ENCODE measurements at places on chromosomes 7 and 10.

- ATAC-seq = peak; percentile 19
These were observed 81.8 kb downstream of the PLCE1 start for GRCh38 chr10:94075506-94075905.

DNA sequence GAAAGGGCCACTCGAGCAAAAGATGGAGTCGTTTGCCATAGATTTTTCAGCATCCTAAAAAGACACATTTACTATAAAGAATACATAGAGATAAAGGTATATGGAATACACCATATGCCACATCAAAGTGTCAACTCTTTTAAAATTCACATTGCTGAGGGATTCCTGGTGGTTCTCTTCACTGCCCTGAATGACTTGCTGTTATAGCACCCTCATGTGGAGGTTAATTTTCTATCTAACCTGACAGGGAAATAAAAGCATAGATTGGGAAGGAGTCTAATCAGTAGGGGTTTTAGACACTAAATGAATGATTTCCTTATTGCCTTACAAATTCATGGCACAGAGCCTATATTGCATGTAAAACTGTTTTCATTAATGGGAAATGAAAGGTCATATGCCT is 25.9 kb downstream of the DNAH11 start:
- ATAC-seq = peak; percentile 67

DNA sequence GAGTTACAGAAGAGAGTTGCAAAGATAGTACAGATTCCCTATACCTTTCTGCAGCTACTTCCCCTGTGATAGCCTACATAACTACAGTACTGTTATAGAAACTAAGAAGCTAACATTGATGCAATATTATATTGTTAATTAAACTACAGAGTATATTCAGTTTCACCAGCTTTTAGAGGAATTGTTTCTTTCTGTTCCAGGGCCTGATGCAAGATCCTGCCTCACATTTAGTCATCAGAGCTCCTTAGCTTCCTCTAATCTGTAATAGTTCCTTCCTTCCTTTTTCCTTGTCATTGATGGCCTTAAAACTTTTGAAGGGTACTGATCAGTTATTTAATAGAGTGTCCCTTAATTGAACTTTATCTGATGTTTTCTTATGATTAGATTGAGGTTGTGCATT is 56.8 kb downstream of the SDHAF3 start:
- ATAC-seq = no peak

- no peak for ATAC-seq
These were observed 93.6 kb downstream of the NKX6-2 start for GRCh38 chr10:132692311-132692710.

GRCh38 chr7:55070854-55071253 is 52.0 kb downstream of the EGFR start:
- no peak for ATAC-seq

DNA sequence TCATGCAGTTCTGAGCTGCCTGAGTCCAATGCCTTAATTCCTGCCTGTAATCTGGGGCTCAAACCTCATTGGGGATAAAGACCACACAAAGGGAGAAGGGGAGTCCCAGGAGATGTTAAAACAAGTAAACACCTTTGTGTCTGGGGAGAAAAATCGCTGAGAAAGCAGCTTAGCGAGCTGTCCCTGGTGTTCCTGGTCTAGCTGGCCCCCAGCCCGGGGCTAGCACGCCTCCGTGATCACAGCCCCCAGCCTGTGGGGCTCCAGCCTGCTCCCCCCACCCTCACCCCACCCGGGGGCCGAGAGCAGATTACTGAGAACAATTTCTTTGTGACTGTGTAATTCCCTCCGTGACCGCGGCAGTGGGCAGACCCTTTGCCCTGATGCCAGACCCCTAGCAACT is 24.8 kb downstream of the DPCD start:
- no peak for ATAC-seq

GRCh38 chr10:118800920-118801319 is 46.1 kb upstream of the CACUL1 start:
- peak; percentile 78 for ATAC-seq

DNA sequence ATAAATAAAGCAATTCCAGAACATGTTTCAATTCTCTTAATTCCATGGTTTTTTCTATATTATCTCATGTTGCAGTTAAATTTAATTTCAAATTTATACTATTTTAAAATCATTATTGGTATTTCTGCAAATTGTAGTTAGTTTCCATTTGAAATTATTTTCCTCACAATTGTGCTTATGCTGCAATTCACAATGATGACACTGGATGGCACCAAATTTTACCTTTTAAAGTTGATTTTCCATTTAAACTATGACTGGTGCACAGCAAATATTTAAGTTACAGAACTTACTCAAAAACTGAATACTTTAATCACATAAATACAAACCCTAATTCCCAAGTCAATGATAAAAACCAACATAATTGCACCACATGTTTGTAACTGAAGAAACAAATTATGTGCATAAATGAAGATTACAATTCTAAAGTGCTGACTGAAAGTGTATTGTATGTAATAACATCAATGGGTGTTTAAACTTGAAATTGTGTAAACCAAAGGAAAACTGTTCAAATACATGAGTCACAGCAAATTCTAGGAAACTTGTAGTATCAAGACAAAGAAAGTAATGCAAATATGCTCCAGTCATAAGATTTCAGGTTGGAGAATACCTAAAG is 75.3 kb upstream of the AASS start:
- ATAC-seq = peak; percentile 40

DNA sequence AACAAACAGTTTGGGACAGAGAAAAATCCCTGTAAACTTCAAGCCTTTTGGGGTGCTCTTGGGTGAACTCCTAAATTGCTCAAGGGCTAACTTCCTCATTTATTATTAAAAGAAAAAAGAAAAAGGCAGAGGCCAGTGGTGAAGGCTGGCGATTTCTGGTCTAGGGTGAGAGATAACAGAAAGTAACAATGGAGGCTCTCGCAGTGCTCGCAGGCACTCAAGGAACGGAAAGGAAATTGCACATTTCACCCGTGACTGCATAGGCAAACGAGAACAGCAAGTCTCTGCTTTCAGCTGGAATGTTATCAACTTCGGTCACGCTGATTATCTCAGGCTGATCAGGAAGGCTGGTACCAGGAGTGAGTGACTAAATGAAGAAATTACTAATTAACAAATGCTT is 70.7 kb downstream of the PRKAG2 start:
- ATAC-seq = no peak

DNA sequence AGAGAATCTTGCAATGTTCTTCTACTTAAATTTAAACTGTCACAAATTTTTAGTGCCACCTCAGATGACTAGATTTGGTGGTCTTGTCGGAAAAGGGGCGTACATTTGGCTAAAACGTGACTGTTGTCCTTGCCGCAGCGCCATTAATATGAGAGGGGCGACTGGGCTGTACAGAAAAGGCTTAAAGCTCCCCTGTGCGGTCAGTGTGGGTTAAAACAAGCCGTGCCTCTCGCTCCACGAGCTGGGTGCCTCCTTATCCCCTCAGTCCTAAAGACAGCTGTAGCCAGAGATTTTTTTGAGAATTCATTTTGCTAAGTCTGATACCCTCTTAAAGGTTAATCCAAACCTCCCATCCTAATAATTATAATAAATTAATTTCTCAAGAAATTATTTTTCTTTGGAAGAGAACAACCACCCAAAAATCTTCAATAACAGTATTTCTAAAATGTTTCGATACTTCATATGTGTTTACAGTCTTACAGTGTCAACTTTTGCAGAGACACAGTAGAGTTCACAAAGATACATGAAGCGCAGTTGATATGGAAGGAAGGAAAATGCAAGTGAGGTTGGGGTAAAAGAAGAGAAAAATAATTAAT is 68.6 kb downstream of the C7orf25 start:
- ATAC-seq = peak; percentile 99

DNA sequence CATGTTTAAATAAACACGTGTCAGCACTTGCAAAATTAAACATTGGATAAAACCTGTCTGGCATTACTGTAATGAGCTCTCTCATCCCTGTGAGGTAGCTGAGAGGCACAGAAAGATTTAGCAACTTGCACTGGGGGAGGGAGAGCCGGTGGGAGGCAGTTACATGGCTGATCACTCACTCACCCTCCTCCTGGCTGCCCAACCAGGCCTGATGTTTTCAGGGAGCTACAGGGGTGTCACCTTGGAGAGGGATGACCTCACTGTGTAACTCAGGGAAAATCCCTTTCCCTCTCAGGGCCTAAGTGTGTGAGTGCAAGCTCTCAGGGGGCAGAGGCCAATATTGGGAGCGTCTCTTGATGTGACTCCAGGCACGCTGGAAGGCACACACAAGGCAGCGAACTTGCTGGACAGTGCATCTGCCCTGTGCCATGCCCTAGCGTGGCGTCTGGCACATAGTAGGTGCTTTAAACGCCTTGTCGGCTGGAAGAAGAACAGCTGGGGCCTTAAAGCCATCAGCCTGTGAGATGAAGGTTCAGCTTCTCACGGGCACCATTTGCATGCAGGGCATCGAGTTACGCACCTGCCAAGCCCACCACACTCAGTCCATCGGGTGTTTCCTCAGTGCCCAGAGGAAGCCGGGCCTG is 51.1 kb downstream of the ELFN1 start:
- ATAC-seq = no peak

- ATAC-seq = peak; percentile 47
These were observed 22.8 kb downstream of the LRRC17 start for GRCh38 chr7:102935450-102936115.

GRCh38 chr7:158428131-158428836 is 159.3 kb downstream of the PTPRN2 start:
- ATAC-seq = no peak

DNA sequence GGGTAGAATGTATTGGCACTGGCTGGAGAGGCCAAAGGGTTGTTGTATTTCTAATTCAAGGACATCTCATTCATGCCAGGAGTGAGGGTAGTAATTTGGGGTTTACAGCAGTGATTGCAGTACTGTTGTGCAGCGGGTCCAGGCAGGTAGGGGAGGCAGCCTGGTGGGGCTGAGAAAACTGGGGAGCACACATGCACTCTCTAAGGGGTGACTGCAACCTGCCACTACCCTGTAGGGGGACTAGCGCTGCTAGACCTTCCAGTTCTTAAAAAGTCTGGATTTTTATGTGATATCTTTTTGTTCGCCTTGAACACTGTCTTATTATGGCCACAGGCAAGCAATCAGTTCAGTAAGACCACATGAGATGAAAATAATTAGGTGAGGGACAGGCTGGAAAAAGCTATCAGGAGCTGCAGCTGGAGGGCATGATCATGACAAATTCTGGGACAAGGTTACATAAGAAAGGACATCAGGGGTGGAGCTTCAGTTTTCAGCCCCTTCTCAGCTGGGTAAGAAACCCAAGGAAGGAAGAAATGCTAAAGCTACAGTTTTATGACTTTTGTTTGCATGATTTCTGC is 149.0 kb downstream of the ARHGAP21 start:
- peak; percentile 23 for ATAC-seq

DNA sequence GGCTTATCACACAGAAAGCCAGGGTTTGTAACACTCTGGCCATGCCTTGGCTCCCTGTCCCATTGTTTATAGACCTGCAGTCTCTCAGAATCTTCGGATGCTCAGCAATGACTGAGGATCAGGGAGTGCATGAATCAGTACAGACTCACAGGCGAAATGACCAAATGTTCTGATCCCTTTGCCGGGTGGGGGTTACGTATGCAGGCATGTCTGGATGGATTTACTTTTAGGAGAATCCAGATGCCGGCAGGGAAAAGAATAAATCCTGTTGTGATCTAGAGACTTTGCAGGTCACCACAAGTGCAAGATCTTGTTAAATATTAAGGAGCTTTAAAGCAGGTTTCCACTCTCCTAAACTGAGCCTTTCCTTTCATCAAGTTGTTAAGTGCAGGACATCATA is 149.5 kb downstream of the SFMBT2 start:
- no peak for ATAC-seq

GRCh38 chr7:13848681-13849131 is 140.8 kb downstream of the ETV1 start:
- peak; percentile 47 for ATAC-seq

DNA sequence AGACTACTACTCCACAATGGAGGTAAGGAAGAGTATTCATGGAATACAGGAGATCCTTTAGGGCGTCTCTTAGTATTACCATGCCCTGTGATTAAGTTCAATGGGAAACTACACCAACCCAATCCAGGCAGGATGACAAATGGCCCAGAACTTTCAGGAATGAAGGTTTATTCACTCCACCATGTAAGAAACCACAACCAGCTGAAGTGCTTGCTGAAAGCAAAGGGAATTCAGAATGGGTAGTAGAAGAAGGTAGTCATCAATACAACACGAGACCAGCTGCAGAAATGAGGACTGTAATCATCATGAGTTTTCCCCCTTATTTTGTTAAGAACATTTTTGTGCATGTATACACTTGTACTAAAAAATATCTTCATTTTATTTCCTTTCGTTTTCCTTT is 76.6 kb downstream of the GPR37 start:
- no peak for ATAC-seq

GRCh38 chr7:126716321-126716720 is 536.4 kb downstream of the GRM8 start:
- ATAC-seq = no peak

DNA sequence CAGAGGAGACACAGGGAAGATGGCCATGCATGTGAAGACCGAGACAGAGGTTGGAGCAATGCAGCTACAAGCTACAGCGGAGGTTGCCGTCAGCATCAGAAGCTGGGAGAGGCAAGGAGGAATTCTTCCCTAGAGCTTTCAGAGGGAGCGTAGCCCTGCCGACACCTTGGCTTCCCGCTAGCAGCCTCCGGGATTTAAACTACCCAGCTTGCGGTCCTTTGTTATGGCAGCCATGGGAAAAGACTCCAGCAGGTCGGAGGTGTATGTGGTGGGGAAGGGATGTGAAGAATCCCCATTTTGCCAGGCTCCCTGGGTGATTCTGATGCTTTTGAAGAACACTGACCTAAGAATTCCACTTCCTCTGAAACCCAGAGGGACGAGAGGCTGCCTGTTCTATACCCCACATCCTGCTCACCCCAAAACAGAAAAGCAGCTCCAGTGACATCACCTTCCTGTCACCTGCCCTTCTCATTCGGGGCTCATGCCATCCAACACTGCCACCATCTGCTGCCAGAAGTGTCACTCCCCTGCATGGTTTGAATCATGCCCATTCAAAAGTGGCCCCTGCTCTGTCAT is 3.3 kb upstream of the SEPHS1 start:
- ATAC-seq = no peak

- ATAC-seq = peak; percentile 85
These were observed 150.1 kb downstream of the PLPP4 start for GRCh38 chr10:120607016-120607709.

GRCh38 chr10:116960066-116960776 is 44.8 kb downstream of the SHTN1 start:
- no peak for ATAC-seq

DNA sequence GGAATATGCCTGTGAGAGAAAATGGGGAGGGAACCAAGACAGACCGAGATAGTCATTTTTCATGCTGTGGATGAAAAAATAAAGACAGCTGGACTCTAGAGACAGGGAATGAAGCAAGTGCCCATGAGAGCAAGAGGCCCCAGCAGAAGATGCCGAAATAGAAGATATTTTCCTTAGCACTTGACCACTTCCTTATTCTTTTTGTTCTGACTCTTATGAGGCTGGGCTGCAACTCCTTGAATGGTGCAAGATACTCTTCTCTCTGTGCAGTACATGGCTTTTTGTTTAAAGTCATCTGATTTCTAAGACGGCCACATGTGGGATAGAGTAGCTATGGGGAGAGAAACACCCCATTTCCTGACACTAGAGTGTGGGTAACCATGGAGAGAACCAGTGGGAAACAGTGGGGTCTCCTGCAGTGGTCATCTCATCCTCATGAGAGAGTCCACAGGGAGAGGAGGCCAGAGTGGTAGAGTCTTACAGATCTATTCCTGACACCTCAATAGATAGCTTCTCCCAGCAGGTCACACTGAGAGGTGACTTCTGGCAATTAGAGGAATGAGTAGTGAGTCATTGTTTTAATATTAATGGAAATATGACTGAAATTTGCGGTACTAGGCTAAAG is 18.0 kb upstream of the VCL start:
- ATAC-seq = peak; percentile 35

- ATAC-seq = no peak
These were observed 193.3 kb downstream of the RAMP3 start for GRCh38 chr7:45350896-45351295.

- no peak for ATAC-seq
These were observed 16.7 kb downstream of the UNC5B start for GRCh38 chr10:71228875-71229675.
